ENCODE measurements at places on chromosomes 1 and 21. TPM values are rescaled to one million over a fixed set of nuclear protein-coding genes. Genes with fewer than 3 reads are reported as not detected.

The AMPD1 gene
- polyA plus RNA-seq: not detected

The FAM151A gene
- not detected for polyA plus RNA-seq

The NUP210L gene
- polyA plus RNA-seq: not detected

The NBPF20 gene
- polyA plus RNA-seq: 0.26 TPM

- DNase-seq: no peak
Measured at GRCh38 chr1:204001166-204001901, 71.6 kb upstream of the SOX13 start.

GRCh38 chr1:221180704-221181368 is 301.6 kb downstream of the HLX start:
- no peak for DNase-seq

GRCh38 chr1:232725305-232726047 is 79.7 kb upstream of the MAP10 start:
- DNase-seq: no peak

DNA sequence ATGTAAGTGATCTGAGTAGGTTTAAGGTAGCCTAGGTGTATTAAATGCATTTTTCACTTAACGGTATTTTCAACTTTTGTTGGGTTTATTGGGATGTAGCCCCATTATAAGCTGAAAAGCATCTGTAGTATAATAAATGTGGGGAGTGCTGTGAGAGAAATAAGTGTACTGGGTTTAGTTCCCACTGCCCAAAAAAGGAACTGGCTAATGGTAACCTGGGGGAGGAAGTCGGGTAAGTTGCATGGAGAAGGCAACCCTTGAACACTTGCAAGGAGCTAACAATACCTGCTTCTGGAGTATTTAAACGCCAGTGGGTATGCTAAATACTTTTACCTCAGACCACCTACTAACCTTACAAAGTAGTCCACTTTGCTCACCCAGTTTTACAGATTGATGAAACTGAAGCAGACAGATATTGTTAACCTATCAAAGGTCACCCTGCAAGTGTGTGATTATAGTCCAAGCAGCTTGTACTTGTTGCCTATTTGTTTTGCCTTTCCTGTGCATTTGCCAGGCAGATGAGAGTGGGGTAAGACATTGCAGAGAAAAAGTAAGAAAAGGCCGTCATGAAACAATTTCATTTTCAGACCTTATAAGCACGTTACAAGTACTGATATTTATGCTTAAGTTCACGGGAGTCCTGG is 7.6 kb upstream of the SHISA4 start:
- DNase-seq: no peak

DNA sequence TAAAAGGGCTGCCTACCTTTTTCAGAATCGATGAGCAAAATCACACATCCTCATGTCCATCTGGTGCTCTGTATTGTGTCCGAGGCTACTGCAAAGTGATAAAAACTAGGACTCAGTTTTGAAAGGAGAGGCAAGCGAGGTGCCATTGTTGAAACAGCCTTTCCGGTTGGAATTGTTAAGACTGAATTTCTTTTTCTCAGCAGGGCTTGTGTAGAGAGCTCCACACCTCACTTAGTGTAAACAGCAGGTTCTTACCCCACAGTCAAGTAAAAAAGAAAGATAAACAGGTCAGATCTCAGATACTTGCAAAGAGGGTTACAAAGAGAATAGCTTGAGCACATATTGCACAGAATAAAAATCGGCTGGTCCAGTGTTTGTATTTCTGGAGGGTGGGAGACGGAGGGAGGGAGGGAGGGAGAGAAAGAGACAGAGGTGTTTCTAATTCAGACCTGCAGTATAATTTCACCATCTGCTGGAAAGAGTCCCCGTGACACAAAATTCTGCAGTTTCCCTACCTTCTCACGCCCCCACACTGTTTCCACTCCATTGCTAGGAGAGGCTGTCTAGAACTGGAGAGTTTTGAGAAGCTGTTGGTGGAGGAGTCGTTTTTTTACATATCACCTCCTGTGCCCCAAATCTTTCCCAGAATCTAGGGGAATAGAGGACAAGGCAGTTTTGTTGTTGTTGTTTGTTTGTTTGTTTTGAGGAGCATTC is 82.5 kb downstream of the EDEM3 start:
- DNase-seq: no peak

DNA sequence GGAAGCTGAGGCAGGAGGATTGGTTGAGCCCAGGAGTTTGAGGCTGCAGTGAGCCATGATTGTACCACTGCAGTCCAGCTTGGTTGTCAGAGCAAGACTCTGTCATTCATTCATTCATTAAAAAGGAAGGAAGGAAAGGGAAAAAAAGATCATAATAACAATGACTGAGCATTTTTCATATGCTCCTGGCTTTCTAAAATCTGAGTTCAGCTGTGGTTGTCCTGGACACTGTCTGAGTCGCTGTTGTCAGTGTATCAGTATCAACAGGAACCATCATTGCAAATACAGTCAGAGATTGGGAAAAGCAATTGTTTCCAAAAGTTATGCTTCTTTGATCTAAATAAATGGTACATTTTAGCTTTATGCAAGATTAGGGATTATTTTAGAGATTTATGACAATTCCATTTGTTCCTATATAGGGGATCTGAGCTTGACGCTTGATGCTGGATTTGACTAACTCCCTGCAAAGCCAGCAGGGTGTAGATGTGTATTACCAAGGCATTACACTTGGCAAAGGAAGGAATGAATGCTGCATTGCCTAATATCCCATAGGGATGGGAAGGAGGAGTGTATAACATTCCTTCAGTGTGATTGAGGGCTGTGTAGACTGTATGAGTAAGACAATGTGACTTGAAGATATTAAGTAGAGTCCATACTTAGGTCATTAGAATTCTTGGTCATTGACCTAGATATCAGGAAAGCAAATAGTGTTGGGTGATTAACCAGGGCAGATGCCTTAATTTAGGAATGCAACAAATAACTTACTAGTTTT is 100.2 kb downstream of the DISP1 start:
- no peak for DNase-seq
